Activated CD4-positive, alpha-beta memory T cell treated with anti-CD3 and anti-CD28 coated beads for 36 hours (primary cell): ENCODE measurements at places on chromosomes 4 and X. TPM values are rescaled to one million over a fixed set of nuclear protein-coding genes. Genes with fewer than 3 reads are reported as not detected.

- H3K4me1 ChIP-seq: peaks cover 22% of the 10 kb centered on the region
- H3K36me3 ChIP-seq: no peaks in the 10 kb centered on the region
- no peak overlapping the region for H3K4me3 ChIP-seq
- H3K27me3 ChIP-seq: no peaks in the 10 kb centered on the region
- no peak for DNase-seq
- H3K27ac ChIP-seq: peak overlapping the region; percentile 19
Measured at GRCh38 chr4:40552536-40552935, 77.1 kb downstream of the RBM47 start.

- DNase-seq: no peak
- H3K27ac ChIP-seq: no peak overlapping the region
- H3K27me3 ChIP-seq: no peaks in the 10 kb centered on the region
- H3K4me3 ChIP-seq: no peak overlapping the region
- H3K4me1 ChIP-seq: no peaks in the 10 kb centered on the region
- H3K36me3 ChIP-seq: no peaks in the 10 kb centered on the region
Measured at GRCh38 chrX:134144231-134144630, 92.8 kb upstream of the CCDC160 start.

GRCh38 chr4:108683479-108683878, 33.1 kb downstream of the OSTC start:
- no peak overlapping the region for H3K27ac ChIP-seq
- H3K27me3 ChIP-seq: no peaks in the 10 kb centered on the region
- no peak for DNase-seq
- H3K36me3 ChIP-seq: no peaks in the 10 kb centered on the region

Gene TEX13D
- not detected for total RNA-seq

GRCh38 chr4:2296631-2297601, 35.0 kb upstream of the MXD4 start:
- no peak for DNase-seq
- H3K4me1 ChIP-seq: peaks cover 8% of the 10 kb centered on the region
- H3K4me3 ChIP-seq: no peak overlapping the region
- H3K27ac ChIP-seq: no peak overlapping the region
- no peaks in the 10 kb centered on the region for H3K27me3 ChIP-seq
